ENCODE measurements at places on chromosomes 5 and 9.

- DNase-seq: no peak
Observed at GRCh38 chr9:115196919-115197318, 79.0 kb upstream of the TNC start.

GRCh38 chr5:135126688-135127438 lies 92.8 kb upstream of the PITX1 start:
- no peak for DNase-seq

- no peak for DNase-seq
Observed at GRCh38 chr5:178416919-178417318, 173.3 kb downstream of the COL23A1 start.

DNA sequence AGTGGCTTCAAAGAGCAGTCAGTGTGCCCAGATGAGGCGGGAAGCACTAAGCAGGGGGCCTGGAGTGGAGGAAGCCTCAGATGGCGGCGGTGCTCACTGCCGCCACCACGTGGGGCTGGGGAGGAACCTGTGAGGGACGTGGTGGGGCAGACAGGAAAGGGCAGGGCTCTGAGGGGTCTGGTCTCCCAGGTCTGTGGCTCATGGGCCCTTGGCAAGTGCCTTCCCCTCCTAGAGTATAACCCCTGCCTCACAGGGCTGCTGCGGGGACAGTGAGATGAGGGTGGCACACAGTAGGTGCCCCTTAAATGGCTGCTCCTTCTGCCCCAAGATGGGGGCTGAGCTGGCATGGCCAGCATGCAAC lies 26.6 kb downstream of the NR5A1 start:
- DNase-seq: no peak

DNA sequence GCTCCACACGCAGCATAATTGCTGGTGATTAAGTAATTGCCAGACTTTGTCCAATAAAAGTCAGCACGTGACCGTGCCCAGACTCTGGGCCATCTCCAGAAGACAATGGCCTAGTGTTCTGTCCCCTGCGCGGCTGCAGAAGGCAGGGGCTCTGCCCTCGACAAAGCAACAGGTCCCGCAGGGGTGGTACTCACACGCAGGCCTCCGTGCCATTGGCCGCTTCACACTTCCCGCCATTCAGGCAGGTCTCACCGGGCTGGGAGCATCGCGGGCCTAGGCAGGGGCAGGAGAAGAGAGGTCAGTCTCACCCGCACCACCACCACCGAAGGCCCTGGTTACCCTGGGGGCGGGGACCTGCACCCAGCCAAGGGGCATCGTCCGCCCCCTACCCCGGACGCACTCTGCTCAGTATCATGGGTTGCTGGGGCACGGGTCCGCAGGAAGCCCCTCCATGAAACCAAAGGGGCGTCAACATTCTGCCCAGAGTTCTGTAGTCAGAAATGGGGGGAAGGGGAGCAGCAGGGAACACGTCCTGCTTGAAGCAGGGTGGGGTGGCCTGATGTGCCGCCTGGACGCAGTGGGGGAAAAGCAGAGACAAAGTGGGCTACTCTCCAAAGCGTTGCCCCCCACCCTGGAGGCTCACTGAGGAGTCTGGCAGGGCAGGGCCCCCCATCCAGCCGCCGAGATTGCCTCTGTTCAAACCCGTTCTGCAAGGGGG lies 1.9 kb downstream of the NOTCH1 start:
- DNase-seq: no peak

- no peak for DNase-seq
Observed at GRCh38 chr5:67985686-67986387, 229.7 kb upstream of the PIK3R1 start.

GRCh38 chr5:145158730-145159129 lies 676.4 kb downstream of the PRELID2 start:
- DNase-seq: no peak

DNA sequence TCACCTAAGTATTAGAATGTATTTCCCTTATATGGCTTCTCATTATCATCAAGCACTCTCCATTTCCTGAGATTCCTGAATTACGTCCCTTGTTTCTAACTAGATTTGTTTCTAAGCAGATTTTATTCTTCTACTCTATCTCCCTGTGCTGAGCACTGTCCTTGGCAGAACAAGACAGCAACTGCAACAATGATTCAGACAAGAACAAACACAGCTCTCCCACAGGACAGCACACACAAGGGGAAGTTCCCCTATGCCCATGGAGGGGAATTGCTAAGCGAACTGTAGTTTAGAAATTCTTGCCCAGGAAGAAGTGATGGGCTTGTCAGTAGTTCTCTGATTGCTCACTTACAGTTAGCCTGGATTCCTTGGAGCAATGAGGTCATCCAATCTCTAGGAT lies 759.9 kb downstream of the DTWD2 start:
- no peak for DNase-seq

GRCh38 chr9:852539-852938 lies 11.0 kb downstream of the DMRT1 start:
- DNase-seq: no peak

DNA sequence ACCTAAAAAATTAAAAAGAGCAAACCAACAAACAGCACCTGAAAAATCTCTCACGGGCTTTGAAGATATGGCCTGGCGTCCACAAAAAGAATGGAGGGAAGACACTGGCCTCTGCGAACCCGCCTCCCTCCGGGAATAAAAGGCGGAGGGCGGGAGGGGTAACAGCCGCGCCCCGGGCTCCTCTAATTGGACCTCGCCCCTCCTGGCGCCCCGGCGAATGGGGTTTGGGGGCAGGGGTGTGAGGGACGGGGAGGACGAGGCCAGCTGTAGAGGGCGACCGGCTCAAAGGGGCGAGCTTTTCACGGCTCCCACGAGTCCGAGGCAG lies 753 bp downstream of the FANCC start:
- DNase-seq: no peak

DNA sequence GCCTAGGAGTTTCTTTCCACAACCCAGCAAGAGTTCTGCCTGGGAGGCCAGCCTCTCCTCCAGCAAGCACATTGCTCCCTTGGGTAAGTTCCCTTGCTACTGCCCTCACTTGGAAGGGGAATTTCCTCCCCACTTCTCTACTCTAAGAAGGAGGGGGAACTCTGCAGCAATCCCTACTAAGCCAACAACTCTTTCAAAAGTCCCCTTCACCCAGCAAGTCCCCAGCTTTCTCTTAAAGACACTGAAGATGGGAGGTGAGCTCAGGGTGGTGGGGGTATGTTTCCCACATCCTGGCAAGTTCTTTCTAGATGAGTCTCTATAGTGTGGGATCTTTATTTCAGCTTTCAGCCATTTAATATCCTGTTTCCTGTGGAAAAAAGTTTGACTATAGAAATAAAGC lies 49.0 kb downstream of the PDE8B start:
- DNase-seq: no peak

GRCh38 chr9:105712773-105713172 lies 18.4 kb downstream of the TMEM38B start:
- DNase-seq: no peak

- no peak for DNase-seq
Observed at GRCh38 chr9:130944510-130945058, 5.5 kb upstream of the FIBCD1 start.

DNA sequence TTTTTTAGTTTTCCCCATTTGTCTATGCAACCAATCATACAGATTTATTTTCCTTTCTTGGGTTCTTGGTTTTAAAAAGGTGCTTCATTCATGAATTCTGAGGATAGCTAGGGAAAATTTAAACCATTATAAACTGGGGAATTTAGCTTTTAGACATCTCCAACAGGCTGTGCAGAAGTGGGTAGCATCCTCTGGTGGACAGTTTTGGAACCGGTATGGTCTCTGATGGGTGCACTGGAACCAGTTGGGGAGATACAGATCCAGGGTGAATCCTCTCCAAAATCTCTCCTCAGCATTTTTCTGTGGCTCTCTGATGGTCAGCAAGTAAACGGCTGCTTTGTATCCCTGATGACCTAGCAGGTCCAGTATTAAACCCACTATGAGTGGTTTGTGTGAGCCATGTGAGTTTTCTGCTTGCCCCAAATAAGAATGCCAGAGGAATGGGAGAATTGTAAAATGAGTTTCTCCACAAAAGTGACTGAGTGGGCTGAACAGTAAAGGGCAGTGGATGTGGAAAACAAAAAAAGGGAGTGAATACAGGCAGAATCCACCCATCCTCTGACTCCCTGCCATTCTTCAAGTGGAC lies 9.1 kb upstream of the DNAJC25 start:
- DNase-seq: no peak

- peak; percentile 57 for DNase-seq
Observed at GRCh38 chr5:158174918-158175851, 316.2 kb upstream of the CLINT1 start.

- DNase-seq: peak; percentile 76
Observed at GRCh38 chr9:38047301-38048251, 21.5 kb downstream of the SHB start.

DNA sequence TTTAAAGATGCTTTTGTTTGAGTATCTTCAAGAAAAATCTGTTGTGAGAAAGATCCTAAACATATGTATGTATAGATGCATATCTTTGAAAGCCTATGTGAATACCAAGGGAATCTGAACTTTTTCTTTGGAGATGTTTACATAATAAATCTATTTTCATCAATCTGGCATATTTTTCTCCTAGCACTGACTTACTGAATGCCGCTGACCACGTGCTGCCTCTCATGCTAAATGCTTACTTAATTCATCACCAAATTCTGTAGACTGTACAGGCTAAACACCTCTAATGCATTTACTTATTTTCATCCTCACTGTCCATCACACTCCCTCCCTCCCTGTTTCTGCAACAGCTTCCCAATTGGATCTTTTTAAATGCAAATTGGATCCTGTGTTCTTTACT lies 566.2 kb upstream of the WWC1 start:
- no peak for DNase-seq

- no peak for DNase-seq
Observed at GRCh38 chr5:14726066-14726838, 61.7 kb downstream of the OTULIN start.

GRCh38 chr5:62042007-62042406 lies 264.0 kb upstream of the KIF2A start:
- DNase-seq: no peak

DNA sequence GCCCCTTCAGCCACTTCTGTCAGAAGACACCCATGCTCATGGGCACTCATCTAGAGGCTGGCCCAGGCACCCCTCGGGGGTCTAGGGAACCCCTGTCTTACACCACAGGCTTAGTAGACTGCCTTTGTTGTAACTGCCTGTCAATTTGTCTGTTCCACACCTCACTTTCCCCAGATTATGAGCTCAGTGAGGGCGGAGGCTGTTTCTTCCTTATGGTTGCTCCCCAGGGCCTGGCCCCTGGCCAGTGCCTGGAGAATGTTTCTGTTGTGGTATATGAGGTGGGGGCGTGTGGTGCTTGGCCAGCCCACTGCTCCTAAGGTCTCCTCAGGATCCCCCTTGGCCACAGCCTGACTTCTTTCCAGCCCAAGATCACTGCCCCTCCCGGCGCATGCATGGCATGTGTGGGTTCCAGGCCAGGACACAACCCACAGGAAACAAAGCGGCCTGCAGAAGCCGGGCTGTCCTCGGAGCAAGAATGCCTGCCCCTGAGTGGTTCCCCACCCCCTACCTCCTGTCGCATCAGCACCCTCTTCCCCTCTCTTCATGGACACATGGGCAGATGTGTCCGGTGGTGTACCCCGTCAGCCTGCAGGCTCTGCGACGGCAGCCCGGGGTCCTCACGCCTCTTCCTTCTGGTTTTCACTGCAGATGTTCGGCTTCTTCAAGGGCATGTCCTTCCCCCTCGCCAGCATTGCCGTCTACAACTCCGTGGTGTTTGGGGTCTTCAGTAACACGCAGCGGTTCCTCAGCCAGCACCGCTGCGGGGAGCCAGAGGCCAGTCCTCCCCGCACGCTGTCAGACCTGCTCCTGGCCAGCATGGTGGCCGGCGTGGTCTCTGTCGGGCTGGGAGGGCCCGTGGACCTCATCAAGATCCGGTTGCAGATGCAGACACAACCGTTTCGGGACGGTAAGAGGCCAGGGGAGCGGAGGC lies 17.7 kb downstream of the SLC25A48 start:
- no peak for DNase-seq

DNA sequence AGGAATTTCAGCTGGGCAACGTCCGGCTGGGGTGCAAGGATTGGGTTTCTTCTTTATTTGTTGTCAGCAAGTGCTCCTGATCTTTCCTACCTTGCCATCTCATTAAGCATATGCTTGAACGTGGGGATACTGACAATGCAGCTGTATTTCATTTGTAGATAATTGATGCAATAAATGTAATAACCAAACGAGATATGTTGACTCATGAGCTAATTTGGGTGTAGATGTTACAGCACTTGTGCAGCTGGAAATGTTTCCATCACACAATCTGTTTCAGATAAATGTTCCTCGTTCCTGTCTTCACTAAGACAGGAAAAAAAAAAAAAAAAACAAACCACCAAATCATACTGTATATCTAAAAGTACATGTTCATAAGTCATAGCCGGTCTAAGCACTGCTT lies 123.8 kb downstream of the DMRT2 start:
- peak; percentile 3 for DNase-seq

- peak; percentile 14 for DNase-seq
Observed at GRCh38 chr5:98905857-98906688, 22.7 kb downstream of the CHD1 start.

DNA sequence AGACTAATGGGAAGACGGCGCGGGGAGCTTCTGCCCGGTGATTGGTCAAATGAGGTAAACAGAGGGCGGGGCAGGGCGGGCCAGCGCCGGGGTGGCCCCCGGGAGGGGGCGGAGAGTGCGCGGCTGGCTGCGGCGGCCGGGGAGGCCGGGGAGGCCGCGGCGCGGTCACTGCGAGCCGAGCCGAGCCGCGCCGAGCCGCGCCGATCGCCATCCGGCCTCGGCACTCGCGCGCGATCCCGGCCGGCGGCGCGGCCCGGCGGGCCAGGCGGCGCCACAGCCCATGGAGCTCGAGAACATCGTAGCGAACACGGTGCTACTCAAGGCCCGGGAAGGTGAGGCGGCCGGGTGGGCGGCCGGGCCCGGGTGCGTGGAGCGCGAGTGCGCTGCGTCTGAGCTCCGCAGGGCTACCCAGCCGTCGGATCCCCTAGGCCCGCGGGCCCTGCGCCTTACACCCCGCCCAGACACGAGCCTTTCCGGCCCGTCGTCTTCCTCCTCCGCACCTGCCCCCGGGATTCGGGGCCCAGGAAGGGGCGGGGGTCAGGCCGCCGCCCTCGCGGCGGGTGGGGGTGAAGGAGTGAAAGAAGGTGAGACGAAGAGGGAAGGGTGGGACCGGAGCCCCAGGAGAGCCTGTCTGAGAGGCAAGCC lies at the start of gene GRK6:
Gene GRK6, plus strand, starts transcription at position 111 of the 645 bp plus-strand sequence. Its CDS starts 170 bp downstream, at position 281.
- no peak for DNase-seq

DNA sequence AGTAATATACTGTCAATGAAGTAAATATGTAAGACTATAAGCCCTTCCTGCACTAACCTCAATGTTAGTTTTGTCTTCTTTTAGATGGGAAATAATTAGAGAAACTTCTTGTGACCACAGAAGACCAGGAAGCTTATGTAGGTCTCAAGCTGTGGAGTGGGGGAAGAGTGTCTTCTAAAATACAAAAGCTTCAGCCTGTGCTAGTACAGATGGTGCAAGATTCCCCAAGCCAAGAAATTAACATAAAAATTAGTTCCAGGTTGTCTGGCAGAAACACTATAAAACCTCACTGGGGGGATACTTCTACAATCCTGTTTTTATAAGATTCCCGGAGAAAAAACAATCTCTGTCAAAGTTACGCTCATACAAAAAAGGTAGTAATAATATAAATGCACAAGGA lies 103.6 kb downstream of the FNBP1 start:
- no peak for DNase-seq

All from AG09319 (cell line).